ENCODE measurements at places on chromosomes 6 and 20.

- no peak for DNase-seq
Measured at GRCh38 chr6:26330859-26331217, 34.2 kb upstream of the BTN3A2 start.

DNA sequence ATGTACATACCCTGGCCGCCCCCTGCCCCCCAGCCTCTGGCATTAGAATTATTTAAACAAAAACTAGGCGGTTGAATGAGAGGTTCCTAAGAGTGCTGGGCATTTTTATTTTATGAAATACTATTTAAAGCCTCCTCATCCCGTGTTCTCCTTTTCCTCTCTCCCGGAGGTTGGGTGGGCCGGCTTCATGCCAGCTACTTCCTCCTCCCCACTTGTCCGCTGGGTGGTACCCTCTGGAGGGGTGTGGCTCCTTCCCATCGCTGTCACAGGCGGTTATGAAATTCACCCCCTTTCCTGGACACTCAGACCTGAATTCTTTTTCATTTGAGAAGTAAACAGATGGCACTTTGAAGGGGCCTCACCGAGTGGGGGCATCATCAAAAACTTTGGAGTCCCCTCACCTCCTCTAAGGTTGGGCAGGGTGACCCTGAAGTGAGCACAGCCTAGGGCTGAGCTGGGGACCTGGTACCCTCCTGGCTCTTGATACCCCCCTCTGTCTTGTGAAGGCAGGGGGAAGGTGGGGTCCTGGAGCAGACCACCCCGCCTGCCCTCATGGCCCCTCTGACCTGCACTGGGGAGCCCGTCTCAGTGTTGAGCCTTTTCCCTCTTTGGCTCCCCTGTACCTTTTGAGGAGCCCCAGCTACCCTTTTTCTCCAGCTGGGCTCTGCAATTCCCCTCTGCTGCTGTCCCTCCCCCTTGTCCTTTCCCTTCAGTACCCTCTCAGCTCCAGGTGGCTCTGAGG is 7.6 kb downstream of the CDKN1A start:
- peak; percentile 76 for DNase-seq

GRCh38 chr20:35547329-35547728 is 5.5 kb downstream of the ERGIC3 start:
- no peak for DNase-seq

- no peak for DNase-seq
Measured at GRCh38 chr6:26053992-26054780, 33.0 kb upstream of the HFE start.

- no peak for DNase-seq
Measured at GRCh38 chr6:33723371-33724085, 12.0 kb upstream of the UQCC2 start.

- no peak for DNase-seq
Measured at GRCh38 chr6:138752017-138752416, 21.6 kb upstream of the CCDC28A start.

- no peak for DNase-seq
Measured at GRCh38 chr20:15911581-15911980, 661.7 kb downstream of the KIF16B start.

DNA sequence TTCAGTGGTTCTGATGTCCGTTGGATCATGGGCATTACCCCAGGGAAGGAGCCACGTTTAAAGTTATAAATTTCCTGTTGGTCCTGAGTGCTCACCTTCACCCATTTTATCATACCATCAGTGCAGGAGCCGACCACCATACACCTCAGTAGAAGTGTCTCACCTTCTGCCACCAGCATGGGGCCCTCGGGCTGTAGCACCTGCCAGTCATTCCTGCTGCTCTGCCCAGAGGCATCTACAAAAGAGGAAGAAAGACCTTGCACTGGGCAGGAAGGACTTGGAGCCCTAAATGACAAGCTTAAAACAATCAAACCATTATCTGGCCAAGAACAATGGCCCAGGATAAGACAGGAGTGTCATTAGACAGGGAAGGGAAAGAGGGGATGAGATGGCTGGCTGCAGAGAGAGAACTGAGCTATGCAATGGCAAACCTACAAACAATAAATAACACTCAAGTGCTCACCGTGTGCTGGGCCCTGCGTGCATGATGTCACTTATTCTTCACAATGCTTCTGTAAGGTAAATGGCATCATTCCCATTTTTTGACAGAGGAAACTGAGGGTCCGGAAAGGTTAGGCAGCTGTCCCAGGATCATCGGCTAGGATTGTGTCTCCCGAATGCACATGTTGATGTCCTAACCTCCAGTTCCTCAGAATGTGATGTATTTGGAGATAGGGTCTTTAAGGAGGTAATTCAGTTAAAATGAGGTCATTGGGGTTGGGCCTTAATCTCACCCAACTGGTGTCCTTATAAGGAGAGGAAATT is 11.2 kb downstream of the SIRPB2 start:
- DNase-seq, result no peak

GRCh38 chr20:58140787-58141425 is 87.5 kb downstream of the ANKRD60 start:
- DNase-seq, result peak; percentile 54

DNA sequence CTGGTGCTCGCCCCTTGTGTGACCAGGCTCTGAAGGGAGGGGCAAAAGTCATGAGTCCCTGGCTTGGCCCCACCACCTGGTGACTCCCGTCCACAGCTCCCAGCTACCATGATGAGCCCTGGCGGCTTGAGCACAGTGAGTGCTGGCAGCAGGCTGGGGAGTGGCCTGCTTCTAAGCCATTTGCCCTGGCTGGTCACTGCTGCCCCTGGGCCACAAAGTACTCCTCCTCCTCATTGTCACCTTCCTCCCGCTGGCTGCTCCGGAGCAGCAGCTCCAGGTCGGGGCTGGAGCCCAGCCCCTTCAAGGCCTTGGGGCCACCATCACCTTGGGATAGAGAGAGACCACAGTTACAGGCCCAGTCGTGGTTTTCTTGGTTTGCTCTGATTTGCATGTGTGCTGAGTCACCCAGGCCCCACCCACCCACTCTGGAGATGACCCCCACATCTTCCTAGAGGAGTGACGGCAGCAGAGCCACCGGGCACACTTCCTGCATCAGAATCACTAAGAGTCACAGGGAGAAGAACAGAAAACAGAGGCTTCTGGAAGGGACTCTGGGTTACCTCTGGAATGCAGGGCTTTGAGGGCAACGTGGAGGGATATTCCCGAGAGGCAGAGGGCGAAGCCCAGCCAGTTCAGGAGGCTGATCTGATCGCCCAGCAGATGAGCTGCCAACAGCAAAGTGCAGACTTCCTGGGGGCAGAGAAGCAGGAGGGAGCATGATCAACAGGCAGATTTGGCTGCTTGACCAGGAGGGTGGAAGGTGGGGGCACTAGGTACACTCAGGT is 42.1 kb upstream of the CDH22 start:
- no peak for DNase-seq

DNA sequence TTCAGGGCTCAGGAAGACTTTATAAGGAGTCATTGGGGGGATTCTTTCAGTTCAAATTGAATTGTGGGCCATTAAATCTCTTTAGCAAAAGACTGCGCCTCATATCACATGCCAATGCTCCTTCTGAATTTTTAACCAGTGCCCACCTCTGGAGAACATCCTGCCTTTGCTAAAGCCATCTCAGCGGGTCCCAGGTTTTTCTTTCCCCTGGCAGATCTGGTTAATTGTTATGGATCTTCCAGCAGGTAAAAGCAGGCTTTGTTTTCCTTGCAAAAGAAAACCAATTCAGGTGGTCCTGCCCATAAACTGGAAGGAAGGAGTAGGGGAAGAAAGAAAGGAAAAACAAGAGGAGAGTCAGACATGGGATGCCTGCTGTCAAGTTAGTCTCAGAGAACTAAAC is 298.2 kb downstream of the LRFN2 start:
- no peak for DNase-seq

DNA sequence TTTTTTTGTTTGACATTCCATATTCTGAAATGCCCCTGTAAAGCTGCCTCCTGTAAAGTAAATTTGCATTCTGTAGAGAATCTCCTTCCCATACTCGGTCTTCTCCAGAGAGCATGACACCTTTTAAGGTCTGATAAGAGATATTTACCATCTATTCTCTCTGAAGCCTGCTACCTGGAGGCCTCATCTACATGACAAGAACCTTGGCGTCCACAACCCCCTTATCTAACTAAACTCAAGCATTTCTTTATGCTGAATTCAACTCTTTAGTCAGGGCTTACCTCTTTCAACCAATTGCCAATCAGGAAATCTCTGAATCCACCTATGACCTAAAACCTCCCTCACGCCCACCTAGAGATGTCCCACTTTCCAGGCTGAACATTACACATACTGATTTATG is 51.6 kb downstream of the FAM184A start:
- no peak for DNase-seq

GRCh38 chr20:35734777-35735649 is 7.0 kb downstream of the RBM39 start:
- DNase-seq, result no peak

GRCh38 chr6:28923318-28924102 is at the start of gene TRIM27:
TSS of gene TRIM27 (minus strand) at chr6:28923985. CDS start at chr6:28923632, 353 bp downstream.
- DNase-seq, result peak; percentile 95

DNA sequence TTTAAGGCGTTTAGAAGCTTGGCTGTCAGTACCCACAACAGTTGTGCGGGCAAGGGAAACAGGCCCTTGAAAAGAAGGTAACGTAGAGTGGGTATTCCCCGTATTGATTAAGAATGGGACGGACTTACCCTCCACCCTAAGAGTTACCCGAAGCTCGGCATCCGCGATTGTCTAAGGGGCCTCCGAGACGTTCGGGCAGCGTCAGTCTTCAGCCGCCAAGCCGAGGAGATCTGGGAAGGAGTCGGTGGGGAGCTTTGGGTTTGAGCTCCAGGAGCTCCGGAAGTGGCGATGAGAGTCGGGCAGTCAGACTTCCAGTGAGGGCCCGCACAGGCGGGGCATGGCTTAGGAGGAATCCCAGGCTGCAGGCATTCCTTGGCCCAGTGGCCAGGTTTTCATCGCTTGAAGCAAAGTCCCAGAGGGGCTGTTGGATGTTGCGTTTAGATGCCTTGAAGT is 748.2 kb upstream of the ADGRB3 start:
- no peak for DNase-seq

DNA sequence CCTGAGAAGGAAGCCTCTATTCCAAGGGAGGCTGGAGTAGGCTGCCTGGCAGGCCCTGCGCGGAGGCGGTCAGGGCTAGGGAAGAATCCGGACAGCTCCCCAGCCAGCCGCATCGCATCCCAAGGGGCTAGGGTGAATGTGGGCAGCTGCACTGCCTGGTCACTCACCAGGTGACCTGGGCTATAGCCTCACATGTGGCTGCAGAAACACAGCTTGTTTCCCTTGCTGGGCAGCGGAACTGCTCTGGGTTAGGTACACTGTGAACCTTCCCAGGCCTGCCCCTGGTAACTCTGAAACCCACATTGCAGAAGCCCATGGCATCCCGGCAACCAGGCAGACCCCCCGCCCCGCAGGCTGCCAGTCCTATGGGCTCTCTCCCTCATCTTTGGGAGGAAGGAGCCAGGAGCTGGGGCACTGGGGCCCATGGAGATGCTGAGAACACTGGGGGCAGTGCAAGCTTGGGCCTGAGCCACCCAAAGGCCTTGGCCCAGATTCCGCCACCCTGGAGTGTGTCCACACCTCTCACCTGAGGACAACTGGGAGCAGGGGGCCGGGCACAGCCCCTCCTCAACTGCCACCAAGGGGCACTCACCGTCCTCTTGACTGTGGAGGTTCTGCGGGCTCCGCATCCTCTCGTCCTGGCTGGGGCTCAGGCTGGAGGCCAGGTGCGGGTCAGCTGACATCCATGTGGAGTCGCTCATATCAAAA is 111.0 kb downstream of the NOL4L start:
- no peak for DNase-seq

DNA sequence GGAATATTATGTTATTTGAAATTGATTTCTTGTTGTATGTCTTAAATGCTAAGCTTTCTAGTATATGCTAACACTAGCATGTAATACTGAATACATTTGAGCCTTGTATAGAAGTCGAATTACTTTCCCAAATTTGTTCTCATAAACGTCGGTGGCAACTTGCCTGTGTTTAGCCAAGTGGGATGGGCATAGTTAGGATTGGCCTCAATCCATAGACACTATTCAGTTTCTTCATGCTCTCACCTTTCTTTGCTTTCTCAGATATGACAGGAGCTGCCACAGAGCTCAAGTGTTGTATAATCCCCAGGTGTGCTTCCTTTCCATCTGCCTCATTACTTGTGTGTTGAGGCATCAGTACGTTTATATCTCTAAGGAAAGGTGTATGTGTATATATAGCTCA is 19.3 kb downstream of the ZNF334 start:
- DNase-seq, result no peak

DNA sequence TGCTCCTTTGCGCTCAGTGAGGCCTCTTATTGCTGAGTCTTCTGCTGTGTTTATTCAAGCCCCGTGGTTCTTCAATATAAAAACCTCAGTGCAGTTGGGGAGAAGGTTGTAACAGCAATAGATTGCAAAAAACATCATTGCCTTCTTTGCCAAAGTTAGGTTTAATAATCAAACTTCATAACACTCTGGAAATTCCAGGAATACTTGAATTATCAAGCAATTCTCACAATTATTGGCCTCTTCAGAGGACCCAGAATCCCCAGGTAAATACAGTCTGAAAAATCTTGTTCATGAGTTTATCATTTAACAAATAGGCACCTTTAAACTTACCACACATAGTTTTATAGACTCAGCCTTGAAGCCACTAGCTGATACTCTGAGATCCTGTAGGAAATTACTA is 213.6 kb downstream of the OGFRL1 start:
- DNase-seq, result no peak

DNA sequence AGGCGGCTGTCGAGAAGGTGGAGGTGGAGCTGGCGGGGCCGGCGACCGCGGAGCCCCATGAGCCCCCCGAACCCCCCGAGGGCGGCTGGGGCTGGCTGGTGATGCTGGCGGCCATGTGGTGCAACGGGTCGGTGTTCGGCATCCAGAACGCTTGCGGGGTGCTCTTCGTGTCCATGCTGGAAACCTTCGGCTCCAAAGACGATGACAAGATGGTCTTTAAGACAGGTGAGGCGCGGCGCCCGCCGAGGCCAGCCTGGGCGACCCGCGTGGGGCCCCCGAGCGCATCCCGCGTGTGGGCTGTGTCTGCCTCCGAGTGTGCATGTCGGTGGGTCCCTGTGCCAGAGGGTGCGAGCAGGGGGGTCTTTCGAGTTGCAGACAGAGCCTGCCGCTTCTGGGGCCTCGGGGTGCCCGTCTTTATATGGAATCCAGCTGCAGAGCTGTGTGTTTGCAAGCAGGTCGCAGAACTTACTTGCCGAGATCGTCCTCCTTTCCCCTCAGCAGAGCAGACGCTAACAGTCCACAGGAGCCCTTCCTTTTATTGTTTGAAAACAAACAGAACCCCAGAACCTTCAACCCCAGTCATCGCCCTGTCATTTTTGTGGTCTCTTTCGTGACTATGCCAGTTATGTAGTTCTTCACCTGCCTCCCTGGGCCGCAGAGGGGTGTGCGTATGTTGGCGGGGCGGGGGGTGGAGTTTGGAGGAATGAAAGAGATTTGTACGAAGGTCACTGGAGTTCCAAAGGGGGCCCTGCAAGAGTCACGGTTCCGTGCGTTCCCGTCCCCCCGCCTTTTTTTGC is 766 bp downstream of the SLC16A10 start:
- DNase-seq, result no peak

GRCh38 chr6:108711826-108712225 is 136.4 kb upstream of the ARMC2 start:
- no peak for DNase-seq

Measured in tibial artery (tissue), 4 donors.